Activated CD4-positive, CD25-positive, alpha-beta regulatory T cell (primary cell): ENCODE measurements at places on chromosomes 1 and 21.

GRCh38 chr1:174036204-174036603 lies 14.0 kb upstream of the RC3H1 start:
- no peak for DNase-seq

GRCh38 chr1:225891229-225891972 lies 2.5 kb upstream of the LEFTY1 start:
- no peak for DNase-seq

GRCh38 chr1:238123201-238123600 lies 232.5 kb upstream of the ZP4 start:
- DNase-seq: no peak

GRCh38 chr1:116508984-116509980 lies 61.5 kb downstream of the CD58 start:
- DNase-seq: no peak

- DNase-seq: no peak
Observed at GRCh38 chr1:21594935-21595897, 73.9 kb downstream of the RAP1GAP start.

GRCh38 chr1:248804771-248805681 lies 20.7 kb downstream of the SH3BP5L start:
- no peak for DNase-seq

DNA sequence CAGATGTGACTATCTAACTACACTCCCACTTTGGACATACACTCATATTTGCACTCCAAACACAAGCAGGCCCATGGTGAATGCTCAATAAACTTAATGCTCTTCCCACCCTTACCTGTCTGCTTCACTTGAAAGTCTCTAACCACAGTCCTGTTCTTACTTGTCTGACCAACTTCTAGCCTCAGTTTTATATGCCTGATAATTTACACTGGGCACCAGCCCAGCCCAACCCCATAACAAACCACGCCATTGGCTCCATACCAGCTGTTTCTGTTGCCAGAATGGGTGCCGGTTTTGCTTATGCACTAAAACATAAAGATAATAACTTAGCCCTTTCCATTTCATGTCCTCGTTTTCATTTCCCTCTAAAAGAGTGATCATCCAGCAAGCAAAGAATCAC lies 395.4 kb downstream of the NTNG1 start:
- DNase-seq: no peak

DNA sequence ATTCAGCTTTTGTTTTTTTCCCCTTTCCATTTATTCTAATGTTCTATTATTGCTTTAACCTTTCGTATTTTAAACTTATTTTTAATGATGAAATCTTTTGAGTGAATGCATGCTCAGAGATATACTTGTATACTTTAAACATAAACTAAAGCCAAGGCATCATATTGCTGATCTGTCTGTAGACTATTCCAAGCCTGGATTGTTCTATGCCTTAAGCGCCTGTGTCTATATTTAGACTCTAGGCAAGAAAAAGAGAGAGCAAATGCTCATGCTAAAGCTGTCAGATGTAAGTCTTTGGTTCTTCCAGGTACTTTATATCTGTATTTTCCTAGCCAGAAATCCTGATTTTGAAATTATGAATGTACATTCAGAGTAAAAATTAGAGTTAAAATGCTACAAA lies 14.4 kb downstream of the SH3GLB1 start:
- no peak for DNase-seq

GRCh38 chr21:42102076-42102475 lies 31.0 kb downstream of the UMODL1 start:
- no peak for DNase-seq

DNA sequence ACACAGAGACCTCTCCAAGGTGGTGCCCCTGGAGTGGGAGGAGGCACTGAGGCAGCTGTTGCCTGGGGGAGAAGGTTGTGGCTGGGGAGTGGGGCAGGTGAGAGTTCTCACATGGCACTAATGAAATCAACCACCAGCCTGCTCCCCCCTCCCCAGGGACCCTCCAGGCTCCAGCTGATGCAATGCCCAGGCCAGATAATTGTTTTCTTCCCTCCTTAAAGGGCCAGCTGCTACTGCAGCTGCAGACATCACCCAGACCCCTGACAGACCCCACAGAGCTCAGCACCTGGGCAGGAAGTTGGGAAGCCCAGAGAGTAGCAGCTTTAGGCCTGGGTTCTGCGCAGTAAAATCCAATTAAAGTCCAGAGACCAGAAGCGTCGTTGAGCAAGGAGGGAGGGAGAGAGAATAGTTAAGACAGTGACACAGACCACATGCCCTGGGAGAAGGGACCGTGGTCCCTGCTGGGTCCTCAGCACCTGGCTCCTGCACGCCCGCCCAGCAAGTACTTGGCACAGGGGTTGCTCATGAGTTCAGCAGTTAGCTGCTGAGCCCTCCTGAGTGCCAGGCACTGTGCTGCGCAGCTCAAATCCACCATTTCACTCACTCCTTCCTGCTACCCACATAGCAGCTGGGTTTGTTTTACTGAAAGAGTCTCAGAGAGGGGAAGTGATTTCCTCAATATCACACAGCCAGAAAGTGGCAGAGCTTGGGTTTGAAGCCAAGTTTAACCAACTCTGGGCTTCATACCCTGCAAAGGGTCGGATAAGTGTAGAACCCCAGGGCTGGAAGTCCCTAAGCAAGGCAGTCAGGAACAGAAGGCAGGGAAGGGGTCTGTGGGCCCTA lies 1.9 kb downstream of the RIMS3 start:
- DNase-seq: no peak

DNA sequence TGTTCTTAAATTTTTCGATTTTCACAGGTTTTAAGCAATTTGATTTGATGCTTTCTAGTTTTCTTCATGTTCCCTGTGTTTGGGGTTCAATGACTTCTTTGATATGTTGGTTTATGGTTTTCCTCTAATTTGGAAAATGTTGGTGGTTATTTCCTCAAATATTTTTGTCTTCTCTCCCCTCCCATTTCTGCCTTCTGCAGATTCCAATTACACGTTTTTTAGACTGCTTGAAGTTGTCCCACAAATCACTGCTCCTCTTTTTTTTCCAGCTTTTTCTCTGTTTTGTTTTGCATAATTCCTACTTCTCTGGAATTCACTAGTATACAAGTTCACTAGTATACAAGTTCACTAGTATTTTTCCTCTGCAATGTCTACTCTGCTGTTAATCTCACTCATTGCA lies 61.3 kb downstream of the FAF1 start:
- DNase-seq: no peak

DNA sequence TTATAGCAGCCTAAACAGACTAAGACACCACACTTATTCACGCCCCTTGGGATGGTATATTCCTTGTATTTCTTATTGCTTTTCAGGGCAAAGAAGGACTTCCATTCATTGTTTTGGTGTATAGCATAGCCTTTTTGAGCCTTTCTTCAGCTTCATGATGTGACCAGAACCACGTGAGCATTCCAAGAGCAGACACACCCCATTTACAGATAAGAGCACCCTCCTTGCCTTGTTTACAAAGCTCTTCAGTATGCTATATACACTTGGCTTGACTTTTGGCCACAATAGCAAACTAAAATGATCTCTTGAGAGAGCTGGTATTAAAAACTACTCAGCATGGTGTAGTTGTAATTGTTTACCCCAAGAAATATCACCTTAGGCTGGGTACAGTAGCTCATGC lies 78.7 kb downstream of the PIK3R3 start:
- no peak for DNase-seq

- no peak for DNase-seq
Observed at GRCh38 chr1:220892997-220893700, 13.9 kb downstream of the HLX start.

DNA sequence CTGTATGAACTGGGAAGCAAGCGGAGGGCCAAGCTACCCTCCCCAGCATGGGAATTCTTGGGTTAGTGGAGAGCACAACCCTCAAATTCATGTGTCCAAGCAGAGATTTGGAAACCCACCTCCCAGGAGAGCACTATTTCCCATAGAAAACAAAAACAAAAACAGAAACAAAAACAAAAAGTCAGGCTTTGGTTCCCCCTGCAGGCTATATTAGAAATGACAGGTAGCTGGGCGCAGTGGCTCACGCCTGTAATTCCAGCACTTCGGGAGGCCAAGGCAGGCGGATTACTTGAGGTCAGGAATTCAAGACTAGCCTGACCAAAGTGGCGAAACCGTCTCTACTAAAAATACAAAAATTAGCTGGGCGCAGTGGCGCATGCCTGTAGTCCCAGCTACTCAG lies 10.8 kb downstream of the MINDY1 start:
- no peak for DNase-seq

DNA sequence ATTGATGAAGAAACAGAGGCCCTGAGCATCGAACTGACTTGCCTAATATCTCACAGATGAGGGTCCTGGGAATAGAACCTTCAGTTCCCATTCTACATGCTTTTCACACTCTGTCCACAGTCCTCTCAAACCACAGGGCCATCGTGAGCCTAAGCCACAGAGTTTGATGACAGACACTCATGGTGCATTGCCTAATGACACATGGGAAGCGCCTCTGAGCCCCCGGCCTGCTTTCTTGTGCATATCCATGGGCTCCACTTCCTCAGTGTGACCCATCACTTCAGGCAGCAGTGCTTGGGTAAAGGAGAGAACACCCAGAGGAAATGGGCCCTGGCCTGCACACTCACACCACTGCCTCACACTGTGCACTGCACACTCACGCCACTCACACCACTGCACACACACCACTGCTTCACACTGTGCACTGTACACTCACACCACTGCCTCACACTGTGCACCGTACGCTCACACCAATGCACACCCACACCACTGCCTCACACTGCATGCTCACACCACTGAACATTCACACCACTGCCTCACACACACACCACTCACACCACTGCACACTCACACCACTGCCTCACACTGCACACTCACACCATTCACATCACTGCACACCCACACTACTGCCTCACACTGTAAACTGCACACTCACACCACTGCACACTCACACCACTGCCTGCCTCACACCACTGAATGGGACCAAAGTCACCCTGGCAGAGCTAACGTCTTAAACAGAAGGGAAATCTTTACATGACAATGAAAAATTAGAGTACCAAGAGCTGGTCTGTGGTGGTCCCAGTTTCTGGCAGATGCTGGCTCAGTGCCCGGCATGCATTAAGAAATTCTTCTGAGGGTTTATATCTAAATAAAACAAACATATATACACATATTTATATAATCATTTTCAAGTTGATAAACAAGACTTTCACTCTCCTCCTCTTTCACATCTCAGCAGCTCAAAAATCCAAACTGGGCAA lies 53.0 kb downstream of the KANK4 start:
- DNase-seq: no peak
